ENCODE measurements at places on chromosomes 4 and X.
A peak's percentile ranks its signal among the peaks of the same experiment; 100 is the strongest.

DNA sequence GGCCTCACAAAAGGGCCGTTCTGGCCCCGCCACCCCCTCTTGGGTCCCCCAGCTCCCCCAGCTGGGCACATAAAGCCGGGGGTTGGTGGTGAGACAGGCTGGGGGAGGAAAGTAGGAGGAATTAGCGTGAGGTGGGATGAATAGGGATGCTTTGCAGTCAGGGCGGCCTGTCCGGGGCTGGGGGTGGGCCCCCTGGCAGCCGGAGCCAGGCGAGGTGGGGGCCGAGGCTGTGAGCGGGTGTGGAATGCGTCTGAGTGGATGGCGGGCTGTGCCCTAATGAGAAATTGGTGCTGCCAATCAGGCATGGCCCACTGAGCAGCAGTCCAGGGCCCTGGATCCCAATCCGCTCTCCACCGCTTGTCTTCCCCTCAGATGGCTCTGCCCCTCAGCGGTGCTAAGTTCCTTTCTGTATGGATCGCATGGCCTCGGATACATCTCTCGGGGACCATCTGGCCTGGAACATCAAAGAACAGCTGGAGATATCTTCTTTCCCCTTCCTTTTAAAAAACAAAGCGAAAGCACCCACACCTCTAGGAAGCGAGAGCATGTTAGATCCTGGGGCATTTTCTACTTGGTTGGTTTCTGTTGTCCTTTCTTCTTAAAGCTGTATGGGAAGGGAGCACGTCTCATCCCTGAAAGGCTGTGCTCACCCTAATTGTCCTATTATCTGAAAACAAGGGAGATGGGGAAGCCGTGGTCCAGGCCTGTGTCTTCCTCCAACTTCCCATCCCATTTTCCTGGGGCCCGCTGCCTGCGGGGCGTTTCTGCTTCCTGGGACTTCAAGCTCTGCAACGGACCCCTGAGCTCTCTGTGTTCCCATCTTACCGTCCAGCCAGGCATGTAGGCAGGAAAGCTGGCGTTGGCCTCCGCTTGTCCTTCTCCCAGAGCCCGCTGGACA lies 106.9 kb downstream of the SORCS2 start:
- no peak for DNase-seq

DNA sequence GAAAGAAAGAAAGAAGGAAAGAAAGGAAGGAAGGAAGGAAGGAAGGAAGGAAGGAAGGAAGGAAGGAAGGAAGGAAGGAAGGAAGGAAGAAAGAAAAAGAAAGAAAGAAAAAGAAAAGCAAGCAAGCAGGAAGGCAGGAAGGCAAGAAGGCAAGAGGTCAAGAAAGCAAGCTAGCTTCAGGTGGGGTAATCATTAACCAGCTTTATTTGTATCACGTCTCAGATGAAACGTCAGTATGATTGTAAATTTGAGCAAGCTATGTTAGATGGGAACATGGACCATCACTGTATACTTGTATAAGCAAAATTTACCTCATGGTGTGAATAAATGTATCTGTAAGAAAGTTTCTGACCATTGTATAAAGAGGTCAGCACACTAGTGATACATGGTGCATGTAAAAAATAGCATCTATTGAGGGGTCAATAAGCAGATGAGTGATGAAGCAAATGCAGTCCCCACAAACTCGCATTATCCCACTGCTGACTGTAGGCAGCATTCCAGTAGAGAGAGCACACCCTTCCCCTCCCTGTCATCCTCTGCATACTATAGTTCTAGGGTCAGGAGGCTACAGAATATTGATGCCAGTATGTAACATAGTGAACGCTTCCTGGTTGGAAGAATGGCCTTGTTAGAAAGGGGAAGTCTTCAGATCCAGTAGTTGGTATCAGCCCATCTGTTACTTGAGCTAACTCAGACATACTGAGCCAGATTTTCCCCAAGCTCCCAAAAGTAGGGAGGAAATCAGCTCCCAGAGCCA lies 16.5 kb upstream of the KLHL34 start:
- DNase-seq, result no peak

DNA sequence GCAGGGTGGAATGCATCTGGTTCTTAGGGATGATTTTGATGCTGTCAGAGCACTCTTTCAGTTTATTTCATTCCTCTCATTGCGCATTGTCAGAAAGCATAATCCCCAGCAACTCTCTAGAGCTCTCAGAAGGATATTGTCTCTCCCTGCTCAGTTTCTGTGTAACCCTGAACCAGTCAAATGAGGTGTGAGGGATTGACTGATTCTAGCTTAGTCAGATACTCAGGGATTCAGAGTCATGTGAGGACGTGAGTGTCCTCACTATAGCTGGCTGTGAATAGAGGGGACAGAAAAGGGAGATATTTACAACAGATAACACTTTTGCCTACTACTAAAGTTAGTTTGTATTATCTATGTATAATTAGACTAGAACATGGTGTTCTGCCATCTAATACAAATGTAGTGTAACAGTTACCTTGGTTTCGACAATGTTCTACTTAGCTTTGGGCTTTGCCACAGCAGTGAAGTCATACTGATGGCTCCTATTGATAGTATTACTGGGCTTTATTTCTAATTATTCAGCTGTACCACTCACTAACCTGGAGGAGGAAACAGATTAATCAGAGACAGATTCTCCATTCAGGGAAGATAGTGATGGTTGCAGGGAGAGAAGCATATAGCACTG lies 19.5 kb downstream of the AP1AR start:
- peak; percentile 47 for DNase-seq

- no peak for DNase-seq
These were observed 17.7 kb upstream of the GRIPAP1 start for GRCh38 chrX:49019599-49020249.

DNA sequence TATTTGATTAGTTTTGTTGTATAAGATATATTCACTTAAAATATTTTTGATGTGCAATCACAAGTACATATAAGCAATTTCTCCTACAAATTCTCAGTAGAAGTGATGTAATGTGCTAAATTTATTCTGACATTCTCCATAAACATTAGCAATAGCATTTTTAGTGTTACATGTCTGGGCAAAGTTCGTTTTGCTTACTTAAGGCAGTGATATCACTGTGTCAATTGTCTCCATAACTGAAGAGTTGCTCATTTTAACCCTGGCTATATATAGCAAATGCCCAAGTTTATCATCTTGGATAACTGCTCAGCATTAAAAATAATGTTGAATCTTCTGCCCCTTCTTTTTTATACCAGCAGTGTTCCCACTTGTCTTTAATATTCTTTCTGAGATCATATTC lies 340.0 kb upstream of the NDST4 start:
- DNase-seq, result no peak

- DNase-seq, result no peak
These were observed 1.8 kb downstream of the UBQLN2 start for GRCh38 chrX:56564921-56565840.

DNA sequence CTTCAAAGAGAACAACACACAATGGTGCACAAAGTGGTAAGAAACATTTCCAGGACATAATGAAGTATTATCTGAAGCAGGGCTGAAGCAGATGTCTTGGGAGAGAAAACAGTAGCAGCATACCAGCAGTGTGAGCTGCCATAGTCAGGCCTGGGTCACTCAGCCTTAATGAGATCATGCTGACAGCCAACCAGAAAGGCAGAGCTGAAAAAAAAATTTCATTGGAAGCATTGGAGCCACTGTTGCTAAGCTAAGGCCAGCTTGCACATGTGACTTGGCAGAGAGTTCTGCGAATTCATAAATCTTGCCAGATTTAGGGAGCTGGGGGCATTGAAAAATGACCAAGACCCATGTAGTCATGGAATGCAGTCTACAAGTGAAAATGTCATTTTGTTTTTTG lies 444.0 kb upstream of the PITX2 start:
- DNase-seq, result peak; percentile 72

GRCh38 chr4:961351-962230 lies 11.8 kb downstream of the DGKQ start:
- DNase-seq, result no peak

Data from kidney tubule cell (primary cell).